ENCODE measurements at places on chromosomes 2 and 18. TPM values are rescaled to one million over a fixed set of nuclear protein-coding genes. Genes with fewer than 3 reads are reported as not detected.

PLEKHH2 gene
- total RNA-seq: 1.8 TPM

CD207 gene
- total RNA-seq: not detected

C2orf76 gene
- total RNA-seq: 9.4 TPM

PROKR1 gene
- total RNA-seq: not detected

LOXHD1 gene
- 0.05 TPM for total RNA-seq

SKOR2 gene
- not detected for total RNA-seq

IL36RN gene
- total RNA-seq: not detected
